ENCODE measurements at places on chromosomes 6 and 20.

GRCh38 chr6:121881974-121882667 lies 446.7 kb downstream of the GJA1 start:
- no peak for DNase-seq

DNA sequence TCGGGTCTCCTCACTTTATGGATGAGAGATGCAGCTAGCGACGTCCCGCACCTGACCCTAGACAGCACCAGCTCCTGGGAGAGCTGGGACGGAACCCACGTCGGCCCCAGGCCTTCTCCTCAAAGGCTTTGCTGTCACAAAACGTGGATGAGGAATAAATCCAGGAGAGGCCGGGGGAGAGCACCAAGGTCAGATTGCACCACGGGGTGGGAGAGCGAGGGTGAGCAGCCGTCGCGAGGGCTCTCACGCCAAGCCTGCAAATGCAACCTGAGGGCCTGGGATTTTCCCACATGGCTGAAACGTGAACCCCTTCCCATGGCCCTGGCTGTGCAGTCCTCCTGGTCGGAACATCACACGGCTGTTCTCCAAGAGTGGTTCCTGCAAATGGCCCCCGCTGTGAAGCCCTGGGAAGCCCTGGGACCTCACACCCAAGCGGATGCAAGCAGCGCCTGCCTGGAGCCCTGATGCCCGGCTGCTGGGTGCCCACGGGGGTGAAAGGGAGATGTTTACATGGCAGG lies 45.3 kb downstream of the DLL1 start:
- no peak for DNase-seq

- no peak for DNase-seq
These were observed 47.8 kb upstream of the GATA5 start for GRCh38 chr20:62523473-62524203.

GRCh38 chr20:24795436-24795835 lies 153.6 kb upstream of the CST7 start:
- no peak for DNase-seq

GRCh38 chr6:35181308-35181932 lies 32.3 kb upstream of the SCUBE3 start:
- DNase-seq, result no peak

DNA sequence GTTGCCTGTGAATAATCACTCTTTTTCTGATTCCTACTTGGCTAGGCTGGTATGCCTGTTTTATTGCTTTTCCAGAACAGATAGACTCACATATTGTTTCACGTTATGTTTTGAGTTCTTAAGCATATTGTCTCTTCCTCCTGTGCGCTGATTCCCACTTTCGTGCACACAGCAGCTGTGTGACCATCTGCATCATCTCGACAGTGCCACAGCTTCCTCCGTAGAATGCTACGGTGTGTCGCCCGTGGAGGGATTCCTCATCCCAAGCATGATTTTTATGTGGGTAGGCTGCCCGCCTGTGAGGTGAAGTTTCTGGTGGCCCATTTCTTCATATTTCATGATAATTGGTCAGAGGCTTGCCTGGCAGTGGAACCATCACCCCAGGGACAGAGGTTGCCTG lies 31.8 kb downstream of the PLCB4 start:
- no peak for DNase-seq

- DNase-seq, result no peak
These were observed 5.7 kb downstream of the TUBB2A start for GRCh38 chr6:3151691-3152090.

- DNase-seq, result no peak
These were observed 4.5 kb downstream of the ENPP3 start for GRCh38 chr6:131641554-131641953.

- no peak for DNase-seq
These were observed 60.1 kb downstream of the SLX4IP start for GRCh38 chr20:10495173-10495572.

- no peak for DNase-seq
These were observed 24.2 kb downstream of the EDN3 start for GRCh38 chr20:59324521-59325141.

GRCh38 chr6:31794866-31795615 lies 511 bp downstream of the VARS1 start:
- no peak for DNase-seq

DNA sequence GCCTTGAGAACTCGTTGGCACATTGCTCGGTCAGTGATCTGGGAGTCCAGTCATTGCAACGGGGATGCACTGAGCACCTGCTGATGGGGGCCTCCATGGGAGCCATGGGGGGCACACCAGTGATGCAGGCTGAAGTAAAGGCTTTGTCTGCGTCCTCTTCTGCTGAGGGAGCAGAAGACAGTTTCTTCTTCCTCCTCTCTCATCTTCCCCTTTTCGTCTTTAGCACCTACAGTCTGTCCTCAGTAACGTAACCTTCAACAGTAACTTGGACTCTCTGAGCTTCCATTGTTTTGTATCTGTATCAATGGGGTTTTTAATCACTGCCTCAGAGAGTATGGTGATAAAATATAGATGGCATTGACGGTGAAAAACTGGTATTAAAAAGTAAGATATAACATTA lies 240.0 kb downstream of the TMEM242 start:
- no peak for DNase-seq

DNA sequence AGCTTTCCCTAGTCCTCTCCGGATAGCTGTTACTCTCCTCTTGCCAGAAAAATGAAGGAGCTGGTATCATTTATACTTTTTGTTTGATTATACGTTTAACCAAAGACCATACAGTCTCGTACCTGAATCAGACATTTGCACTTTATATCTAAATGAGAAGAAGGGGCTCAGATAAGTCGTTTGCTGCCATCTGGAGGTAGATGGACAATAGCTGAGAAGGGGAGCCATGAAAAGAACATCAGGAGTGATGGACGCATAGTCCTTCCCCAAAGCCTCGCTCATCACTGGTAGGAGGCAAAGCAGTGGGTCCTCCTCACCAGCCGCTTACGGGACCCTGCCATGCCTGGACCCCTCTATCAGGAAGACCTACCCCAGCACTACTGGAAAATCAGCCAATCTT lies 45.4 kb downstream of the RPF2 start:
- DNase-seq, result no peak

DNA sequence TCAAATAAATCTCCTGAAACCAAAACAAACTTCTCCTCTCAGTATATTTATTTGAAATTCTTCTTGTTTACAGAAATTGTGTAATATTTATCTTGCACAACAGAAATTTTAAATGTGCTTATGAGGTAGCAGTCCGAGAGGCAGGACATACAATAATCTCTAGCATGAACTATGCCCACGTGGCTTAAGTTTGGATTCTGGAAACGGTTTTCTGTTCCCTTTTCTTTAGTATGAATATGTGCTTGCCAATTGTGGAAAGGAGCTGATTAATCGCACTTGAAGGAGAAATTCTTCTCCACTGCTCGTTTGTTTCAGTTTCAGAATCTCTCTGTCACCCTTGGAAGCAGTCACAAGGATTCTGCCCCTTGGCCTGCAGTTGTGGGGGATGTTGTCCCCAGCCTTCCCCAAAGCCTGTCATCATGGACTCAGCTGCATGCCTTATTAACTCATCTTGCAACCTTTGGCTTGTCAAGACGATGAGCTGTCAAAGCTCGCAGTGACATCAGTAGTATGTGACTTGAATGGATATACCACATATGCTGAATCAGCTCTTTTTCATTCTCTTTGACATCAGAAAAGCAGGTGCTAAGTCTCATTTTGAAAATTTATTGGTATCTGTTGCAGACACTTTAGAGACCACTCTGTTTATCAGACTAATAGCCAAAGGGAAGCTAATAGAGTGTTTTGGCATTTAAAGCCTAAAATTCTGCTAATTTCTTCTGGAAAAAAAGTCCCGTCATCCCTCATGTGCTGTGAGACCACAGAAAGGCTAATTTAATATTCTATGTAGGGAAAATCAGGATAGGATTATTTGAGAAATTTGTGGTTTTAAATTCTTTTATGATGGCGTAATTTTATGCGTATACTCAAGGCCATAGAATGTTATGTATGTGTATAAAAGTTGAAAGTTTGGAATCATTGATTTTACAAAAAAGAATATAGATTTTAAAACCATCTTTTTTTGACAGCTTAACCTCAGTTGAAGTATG lies 186.8 kb downstream of the ARID1B start:
- DNase-seq, result peak; percentile 76

DNA sequence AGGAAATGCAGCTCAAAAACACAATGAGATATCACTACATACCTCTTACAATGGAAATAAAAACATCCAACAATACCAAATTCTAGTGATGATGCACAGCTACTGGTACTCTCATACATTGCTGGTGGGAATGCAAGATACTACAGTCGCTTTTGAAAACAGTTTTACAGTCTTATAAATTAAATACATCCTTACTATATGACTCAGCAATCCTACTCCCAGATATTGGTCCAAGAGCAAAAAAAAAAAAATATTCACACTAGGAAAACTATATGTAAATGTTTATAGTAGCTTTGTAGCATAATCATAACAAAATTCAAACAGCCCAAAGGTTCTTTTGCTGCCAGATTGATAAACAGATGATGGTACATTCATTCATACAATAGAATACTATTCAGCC lies 217.4 kb upstream of the FAM83B start:
- no peak for DNase-seq

DNA sequence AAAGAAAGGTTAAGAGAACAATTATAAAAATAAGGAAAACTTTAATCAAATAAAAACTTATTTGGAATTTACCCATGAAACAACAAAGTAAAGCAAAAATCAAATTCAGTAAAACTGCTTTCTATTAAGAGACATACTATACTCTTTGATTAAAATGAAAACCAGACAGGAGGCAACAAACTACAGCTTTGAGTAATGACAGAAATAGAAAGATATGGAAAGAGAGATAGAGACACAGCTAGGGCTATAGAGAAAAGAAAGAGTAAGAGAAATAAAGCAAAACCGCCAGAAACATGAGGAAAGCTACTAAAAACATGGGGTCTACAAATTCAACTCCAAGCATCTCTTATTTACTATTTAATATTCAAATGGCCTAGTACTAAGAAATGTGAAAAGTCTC lies 67.6 kb downstream of the PHIP start:
- no peak for DNase-seq

DNA sequence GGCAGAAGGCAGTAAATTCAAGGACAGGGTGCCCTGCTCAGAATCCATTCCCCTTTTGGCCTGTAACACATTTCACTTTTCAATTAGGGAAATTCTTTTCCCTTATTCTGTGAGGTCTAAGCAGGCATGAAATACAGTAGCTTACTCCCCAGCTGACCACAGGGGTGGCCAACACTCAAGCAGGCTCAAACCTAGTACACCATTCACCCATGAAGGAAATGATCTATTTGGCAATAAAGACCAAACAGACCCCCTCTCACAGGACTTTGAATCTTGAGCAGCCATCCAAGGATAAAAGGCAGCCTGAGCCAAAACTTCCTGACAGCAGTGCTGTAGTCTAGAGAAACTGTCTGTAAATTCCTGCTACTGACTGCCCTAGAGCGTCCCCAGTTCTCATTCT lies 17.7 kb downstream of the PDSS2 start:
- DNase-seq, result no peak

GRCh38 chr6:45691426-45691825 lies 313.7 kb upstream of the SUPT3H start:
- DNase-seq, result no peak

GRCh38 chr20:31836853-31837608 lies 8.4 kb downstream of the FOXS1 start:
- no peak for DNase-seq

GRCh38 chr20:36745927-36746659 lies at the start of gene NDRG3:
TSS of gene NDRG3 (minus strand) at chr20:36746090. CDS start at chr20:36721735, 24,355 bp downstream.
- peak; percentile 88 for DNase-seq

DNA sequence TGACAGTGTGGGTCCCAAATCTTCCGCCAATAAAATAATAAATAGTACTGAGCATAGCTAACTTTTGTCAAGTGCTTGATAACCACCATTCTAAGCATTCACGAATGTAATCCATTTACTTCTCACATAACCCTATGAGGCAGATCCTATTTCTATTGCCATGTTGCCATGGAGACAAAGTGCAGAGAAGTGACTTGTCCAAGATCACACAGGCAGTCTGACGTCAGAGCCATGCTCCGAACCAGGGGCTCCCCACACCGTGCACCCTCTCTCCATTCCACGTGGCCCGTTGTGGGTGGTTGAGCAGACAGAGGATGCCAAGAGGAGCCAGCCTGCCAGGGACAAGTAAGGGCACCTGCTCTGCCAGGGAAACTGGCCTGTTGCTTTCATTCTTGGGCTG lies 38.9 kb downstream of the CDH22 start:
- no peak for DNase-seq

DNA sequence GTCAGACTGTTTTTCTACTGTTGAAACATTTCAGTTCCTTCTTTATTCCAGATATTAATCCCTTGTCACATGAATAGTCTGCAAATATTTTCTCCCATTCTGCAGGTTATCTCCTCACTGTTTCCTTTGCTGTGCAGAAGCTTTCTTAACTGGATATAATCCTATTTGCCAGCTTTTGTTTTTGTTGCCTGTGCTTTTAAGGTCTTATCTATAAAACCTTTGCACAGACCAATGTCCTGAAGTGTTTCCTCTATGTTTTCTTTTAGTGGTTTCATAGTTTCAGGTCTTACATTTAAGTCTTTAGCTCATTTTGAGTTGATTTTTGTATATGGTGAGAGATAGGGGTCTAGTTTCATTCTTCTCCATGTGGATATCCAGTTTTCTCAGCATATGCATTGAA lies 19.2 kb downstream of the NCOA6 start:
- no peak for DNase-seq

DNA sequence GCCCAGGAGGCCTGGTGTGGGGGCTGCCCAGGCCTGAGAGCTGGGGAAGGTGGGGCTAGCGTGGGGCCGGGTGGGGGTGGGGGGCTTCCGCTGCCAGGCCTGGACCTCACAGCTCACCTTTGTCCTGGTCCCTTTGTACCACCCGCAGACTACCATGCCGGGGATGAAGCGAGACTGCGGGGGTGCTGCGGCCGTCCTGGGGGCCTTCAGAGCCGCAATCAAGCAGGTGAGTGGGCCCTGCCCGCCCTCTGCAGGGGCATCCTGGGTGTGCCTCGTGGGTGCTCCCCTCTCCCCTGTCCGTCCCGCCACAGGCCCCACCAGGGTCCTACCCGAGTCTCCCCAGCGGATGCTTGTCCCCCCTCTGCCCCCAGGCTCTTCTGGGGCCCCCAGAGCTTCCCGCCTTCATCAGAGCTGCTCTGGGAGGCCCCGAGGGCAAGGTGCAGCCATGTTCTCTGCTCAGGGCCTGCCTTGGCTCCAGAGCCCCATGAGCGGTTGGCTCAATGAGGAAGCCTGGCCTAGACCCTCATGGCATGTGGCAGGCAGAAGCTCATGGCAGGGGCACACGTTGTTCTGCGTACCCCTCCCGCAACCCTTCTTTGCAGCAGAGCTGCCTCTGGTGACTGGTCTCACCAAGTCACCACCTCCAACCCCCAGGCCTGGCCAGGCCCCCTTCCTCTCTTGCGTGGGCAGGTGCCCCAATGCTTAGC lies 14.5 kb downstream of the NPEPL1 start:
- DNase-seq, result no peak

GRCh38 chr6:14365393-14365792 lies 247.8 kb downstream of the CD83 start:
- DNase-seq, result no peak

DNA sequence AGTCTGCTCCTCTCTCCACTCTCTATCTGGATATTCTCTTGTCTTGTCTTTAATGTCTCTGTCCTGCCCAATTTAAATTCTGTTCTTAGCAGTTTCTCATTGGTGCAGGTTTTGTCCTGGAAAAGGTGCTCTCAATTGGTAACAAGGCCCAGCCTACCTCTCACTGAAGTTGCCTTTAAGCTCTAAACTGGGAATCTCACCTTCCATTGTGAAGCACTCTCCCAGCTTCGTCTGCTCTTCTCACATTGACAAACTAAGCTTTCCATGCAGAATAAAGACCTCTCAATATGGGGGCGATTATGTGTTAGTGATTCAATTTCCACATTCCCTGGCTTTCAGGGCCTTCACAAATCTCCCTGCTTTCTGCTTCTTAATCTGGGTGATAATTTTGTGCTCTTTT lies 1712.2 kb downstream of the GRIK2 start:
- no peak for DNase-seq
